ENCODE measurements at places on chromosomes 3 and 15.

- no peak for DNase-seq
Observed at GRCh38 chr3:16462679-16463078, 50.8 kb downstream of the RFTN1 start.

- DNase-seq, result no peak
Observed at GRCh38 chr15:89116404-89116803, 28.1 kb downstream of the ABHD2 start.

GRCh38 chr15:55770261-55770660, 27.3 kb upstream of the PRTG start:
- no peak for DNase-seq

DNA sequence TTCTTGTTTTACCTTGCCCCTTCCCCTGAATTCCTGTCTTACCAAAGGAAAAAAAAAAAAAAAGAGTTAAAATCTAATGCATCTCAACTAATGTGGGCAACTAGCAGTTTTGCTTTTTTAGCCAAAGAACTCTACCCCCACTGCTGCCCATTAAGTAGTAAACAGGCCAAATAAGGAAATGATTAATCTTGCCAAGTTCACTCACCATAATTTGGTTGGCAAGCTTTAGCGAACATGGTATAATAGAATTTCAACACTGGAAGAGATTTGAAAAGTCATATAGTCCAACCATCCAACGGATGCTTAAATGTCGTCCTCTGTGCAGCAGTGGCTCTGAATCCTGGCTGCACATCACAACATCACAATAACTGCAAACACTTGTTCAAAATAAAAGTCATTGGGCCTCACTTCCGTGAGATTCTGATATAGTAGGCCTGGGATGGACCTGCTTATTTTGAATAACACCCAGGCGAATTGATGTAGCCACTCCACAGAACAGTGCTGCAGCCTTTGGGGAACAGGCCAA, 142.0 kb upstream of the UBE2E1 start:
- no peak for DNase-seq

- no peak for DNase-seq
Observed at GRCh38 chr3:3654916-3655315, 144.3 kb upstream of the LRRN1 start.

DNA sequence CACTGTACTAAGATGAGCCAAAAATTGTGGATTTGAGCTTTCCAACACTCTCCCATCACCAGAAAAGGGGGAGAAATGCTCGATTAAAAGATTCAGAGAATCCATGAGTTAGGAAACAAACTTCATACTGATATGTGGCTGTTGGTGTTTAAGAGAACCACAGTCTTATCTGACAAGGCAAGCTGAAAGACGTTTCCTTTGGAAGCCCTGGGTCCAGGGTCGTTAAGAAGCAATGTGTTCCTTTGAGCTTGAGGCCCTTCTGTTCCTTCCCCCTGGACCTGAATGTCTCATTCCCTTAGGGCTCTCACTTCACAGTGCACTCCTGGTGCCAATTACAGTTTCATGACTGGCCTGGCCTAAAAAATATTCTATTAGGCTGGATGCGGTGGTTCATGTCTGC, 524.8 kb upstream of the PPP2R3A start:
- no peak for DNase-seq

- no peak for DNase-seq
Observed at GRCh38 chr3:113275258-113275556, 63.9 kb downstream of the BOC start.

GRCh38 chr15:85555875-85556617, 175.6 kb downstream of the AKAP13 start:
- DNase-seq, result no peak

DNA sequence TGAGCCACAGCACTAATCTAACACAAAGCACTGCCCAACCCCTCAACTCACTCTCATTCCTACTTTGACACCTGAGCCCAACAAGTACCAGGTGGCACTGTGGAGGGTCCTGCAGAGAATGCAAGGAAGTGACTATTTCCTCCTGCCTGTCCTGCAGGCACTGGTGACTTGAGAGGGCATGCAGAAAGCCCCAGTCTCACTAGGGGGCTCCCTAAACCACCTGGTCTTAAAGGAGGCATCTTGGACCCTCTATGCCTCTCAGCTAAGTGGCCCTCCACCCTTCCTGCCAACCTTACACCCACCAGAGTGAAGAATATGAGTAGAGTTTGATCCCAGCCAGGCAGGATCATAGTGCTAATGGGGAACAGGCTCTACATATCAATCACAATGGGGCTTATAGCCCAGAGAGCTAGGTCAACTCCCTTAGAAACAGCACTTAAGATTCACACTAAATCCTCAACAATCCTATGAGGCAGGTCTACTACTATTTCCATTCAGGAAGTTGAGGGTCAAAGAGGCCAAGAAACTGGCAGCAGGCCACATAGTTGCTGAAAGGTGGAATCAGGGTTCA, 15.2 kb downstream of the TRAIP start:
- DNase-seq, result no peak

- no peak for DNase-seq
Observed at GRCh38 chr3:174251681-174252080, 607.5 kb upstream of the NAALADL2 start.

GRCh38 chr3:139128803-139129202, 84.1 kb upstream of the PRR23C start:
- DNase-seq, result no peak

Measured in stimulated activated CD8-positive, alpha-beta memory T cell treated with anti-CD3 and anti-CD28 coated beads, Interleukin-4, amount 100 ng/mL, for 4 hours (primary cell).